NCI-H446 treated with DMSO at 0.1 percent for 48 hours (cell line): ENCODE measurements at places on chromosomes 12 and 14.
A peak's percentile ranks its signal among the peaks of the same experiment; 100 is the strongest.

- DNase-seq: no peak
These were observed 21.6 kb upstream of the TMEM229B start for GRCh38 chr14:67510121-67510520.

- no peak for DNase-seq
These were observed 71.6 kb downstream of the PDE6H start for GRCh38 chr12:15044471-15044870.

GRCh38 chr12:109432431-109432830 lies 44.7 kb downstream of the KCTD10 start:
- DNase-seq: no peak

- DNase-seq: no peak
These were observed at the start of gene KIF5A for GRCh38 chr12:57549909-57550640. Gene KIF5A, plus strand, starts transcription at chr12:57550044. Its CDS starts 228 bp downstream, at chr12:57550272.

- DNase-seq: no peak
These were observed 77.4 kb downstream of the KIF26A start for GRCh38 chr14:104215706-104216334.

GRCh38 chr14:68148276-68148675 lies 328.7 kb downstream of the RAD51B start:
- no peak for DNase-seq

- DNase-seq: no peak
These were observed 1.1 kb upstream of the HDAC7 start for GRCh38 chr12:47820631-47821345.

DNA sequence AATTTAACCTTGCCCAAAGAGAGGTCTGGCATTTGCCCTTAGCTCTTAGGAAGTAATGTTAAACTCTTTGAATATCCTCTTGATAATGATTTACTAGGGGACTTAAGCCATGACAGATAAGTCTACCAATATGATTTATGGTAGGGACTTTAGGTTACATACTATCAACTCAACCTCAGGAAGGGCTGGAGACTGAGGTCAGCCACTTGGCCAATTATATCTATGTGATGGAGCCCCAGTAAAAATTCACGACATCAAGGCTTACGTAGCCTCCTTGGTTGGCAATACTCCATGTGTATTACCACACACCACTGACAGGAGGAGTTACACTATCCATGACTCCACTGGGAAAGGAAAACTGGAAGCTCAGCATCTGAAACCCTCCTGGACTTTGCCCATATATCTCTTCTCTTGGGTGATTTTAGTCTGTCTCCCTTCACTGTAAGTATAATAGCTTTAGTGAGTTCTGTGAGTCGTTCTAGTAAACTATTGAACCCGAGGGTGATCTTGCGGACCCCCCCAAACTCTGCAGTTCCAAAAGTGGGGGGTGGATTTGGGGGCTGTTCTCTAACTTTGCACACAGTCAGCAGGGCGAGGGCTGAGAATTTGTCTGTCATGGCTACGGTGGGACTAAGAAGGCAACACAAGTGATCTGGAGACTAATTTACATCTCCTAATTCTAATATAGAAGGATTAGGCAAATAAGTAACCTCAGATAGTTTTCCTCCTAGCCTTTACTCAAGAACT lies 62.3 kb downstream of the R3HDM2 start:
- no peak for DNase-seq

GRCh38 chr12:120276734-120277133 lies 11.2 kb upstream of the PXN start:
- no peak for DNase-seq

DNA sequence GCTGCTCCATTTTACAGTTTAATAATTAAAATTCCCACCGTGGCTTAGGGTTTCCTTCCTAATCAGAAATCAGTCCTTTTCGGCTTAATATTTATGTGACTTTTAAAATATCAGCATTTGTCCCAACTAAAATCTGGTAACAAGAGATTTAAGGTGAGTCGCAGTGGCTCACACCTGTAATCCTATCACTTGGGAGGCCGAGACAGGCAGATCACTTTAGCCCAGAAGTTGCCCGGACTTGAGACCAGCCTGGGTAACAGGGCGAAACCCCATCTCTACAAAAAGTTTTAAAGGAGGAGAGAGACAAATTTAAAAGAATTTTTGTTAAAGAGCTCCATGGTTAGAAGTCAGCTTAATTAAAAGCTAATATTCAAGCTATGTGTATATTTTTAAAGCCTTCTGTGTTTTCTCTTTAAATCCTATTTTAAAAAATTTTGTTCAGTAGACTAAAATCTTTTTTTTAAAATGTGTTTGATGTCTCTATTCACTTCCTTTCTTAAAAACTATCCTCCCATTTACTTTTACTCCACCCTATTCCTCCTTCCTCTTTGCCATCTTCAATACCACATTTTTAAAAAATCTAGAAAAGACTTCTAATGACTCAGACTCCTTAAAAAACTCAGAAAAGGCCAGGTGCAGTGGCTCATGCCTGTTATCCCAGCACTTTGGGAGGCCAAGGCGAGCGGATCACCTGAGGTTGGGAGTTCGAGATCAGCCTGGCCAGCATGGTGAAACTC lies 3.8 kb upstream of the TAC3 start:
- no peak for DNase-seq

DNA sequence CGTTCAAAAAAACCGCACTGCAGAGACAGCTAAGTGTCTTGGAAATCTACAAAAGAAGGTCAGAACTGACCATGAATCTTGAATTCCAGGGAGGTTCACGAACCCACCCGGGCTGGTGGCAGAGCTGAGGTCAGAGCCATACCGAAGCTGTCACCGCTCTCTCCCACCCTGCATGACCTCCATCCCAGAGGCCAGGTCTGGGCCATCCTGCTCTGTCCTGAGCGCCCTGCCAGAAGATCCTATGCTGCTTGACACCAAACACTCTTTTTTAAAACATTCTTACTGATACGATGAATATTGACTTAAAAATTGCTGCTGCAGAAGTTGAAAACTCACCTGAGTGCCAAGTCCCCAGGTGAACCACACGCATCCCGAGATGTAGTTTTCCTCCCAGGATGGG lies 329.1 kb upstream of the FKBP4 start:
- DNase-seq: no peak

- no peak for DNase-seq
These were observed 88.1 kb downstream of the ITPR2 start for GRCh38 chr12:26744697-26745440.

DNA sequence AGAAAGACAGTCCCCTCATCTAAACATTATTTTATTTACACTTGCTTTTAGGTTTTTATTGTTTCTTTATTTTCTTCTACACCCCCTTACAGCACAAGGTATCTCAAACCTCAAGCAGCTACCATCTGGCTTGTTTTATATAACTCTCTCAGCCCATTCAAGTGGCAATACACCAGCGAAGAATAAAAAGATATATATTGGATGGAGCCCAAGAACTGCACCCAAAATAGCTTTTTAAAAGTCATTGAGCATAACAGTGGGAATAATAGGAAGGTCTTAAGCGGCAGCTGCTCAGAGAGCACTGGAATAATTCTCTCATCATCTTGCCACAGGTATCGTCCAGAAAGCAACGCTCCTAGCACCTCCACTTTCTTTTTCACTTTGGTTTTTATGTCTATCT lies 322.5 kb downstream of the SYT1 start:
- DNase-seq: peak; percentile 84

DNA sequence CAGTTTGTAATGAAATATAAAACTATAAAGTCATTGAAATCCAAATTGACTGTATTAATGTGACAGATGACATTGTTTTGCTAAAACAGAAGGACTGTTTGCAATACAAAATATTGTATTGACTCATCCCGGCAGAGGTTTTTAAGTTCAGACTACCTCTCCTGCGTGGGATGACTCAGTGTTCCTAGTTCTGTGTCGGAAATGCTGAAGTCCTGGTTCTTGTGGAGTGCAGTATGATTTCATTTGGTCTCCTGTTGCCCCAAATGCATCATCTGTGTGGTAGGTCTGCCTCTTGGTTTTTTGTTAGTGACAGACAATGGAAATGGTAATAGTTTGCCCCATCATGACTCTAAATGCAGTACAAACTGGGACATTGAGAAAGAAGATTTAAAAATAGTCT lies 27.8 kb downstream of the PELI2 start:
- DNase-seq: no peak

DNA sequence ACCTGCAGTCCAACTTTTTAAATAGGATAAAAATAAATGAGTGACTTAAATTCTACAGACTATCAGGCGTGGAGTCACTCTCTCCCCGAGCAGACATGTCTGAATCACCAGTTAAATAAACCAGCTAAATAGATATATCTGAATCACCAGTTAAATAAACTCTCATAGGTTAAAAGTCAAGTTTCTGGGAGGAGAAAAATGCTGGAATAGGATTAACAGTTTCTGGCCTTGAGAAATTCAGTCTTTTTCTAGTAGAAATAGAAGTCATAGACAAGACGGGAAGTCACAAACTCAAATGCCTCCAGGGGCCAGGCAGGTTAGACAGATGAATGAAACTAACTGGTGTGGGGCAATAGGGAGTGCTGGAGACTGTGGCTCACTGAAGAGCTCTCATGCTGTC lies 258.6 kb upstream of the TMEM132C start:
- DNase-seq: no peak

DNA sequence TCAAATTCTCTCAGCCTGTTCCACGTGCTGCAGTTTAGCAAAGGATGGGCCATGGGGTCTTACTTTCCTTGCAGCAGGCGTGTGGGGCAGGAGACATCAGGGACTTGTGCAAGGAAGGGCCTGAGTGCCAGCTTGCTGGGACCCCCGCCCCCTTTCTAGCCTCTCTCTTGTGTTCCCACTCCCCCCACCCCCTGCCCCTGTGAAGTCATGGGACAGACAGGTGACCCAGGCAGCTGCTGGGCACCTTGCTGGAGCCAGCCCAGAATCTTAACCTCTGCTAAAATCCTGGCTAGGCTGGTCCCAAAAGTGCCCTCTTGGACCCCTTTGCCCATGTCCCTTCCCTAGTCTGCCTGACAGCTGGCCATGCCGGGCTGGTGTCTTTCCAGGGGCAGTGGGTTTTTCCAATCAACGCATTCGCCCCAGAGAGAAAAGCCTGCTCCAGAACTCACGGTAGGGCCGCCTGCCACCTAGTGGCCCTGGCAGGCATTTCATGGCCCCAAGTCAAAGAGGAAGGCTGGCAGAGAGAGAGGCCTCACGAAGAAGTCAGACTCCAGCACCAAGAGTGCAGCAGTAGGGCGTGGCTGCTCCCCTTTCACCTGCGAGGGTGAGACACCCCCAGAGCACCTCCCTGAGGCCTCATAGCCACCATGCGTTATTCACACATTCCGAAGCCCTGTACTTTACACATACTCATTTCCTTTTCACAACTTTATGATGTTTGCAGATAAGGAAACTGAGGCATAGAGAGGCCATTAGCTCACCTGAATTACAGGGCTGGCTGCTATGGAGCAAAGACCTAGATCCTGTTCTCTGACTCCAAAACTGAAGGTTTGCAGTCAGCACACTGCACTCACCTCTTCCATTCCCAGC lies 67.4 kb downstream of the LGMN start:
- peak; percentile 7 for DNase-seq

- no peak for DNase-seq
These were observed 174.0 kb downstream of the SLC2A13 start for GRCh38 chr12:39931857-39932256.

GRCh38 chr12:106956048-106956578 lies 406 bp downstream of the TMEM263 start:
- DNase-seq: no peak

DNA sequence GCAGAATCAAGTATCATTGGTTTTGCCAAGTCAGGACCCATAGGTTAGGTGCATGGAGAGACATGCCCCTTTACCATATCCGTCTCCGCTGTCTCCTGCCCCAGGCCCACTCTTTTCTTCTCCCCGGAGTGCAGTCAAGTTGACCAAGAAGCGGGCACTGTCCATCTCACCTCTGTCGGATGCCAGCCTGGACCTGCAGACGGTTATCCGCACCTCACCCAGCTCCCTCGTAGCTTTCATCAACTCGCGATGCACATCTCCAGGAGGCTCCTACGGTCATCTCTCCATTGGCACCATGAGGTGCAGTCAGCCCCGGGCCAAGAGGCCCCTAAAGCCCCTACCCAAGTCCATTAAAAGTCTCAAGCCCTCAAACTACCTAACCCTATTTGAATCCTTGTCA lies 5.0 kb downstream of the GLI1 start:
- DNase-seq: no peak

DNA sequence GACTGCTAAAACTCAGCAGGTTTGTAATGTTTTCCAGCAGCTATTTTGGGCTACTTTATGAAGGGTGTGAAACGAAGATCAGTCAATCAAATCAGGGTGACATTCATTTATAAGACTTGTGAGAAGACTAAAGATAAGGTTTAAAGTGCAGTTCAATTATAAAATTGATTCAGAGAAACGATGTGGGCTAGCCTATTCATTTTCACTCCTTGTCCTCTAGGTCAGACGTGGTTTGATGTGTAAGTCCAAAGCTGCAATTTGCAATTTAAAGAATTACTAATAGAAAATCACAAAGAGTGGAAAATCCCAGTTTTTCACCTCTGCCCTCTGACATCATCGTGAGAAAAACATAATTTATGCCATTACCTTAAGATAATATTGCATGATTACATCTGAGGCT lies 243.5 kb upstream of the NOVA1 start:
- no peak for DNase-seq

DNA sequence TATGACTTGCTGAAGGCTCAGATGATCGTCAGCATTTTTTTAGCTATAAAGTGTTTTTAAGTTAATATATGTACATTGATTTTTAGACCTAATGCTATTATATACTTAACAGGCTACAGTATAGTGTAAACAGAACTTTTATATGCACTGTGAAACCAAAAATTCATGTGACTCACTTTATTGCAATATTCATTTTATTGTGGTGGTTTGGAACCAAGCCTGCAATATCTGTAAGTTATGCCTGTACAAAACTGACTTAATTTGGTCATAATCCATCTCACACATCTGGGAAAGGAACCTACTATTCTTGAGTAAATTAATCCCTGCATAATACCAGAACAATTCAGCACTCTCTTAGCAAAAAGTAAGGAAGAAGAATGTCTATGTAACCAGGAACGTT lies 390.7 kb downstream of the SYT1 start:
- DNase-seq: no peak

DNA sequence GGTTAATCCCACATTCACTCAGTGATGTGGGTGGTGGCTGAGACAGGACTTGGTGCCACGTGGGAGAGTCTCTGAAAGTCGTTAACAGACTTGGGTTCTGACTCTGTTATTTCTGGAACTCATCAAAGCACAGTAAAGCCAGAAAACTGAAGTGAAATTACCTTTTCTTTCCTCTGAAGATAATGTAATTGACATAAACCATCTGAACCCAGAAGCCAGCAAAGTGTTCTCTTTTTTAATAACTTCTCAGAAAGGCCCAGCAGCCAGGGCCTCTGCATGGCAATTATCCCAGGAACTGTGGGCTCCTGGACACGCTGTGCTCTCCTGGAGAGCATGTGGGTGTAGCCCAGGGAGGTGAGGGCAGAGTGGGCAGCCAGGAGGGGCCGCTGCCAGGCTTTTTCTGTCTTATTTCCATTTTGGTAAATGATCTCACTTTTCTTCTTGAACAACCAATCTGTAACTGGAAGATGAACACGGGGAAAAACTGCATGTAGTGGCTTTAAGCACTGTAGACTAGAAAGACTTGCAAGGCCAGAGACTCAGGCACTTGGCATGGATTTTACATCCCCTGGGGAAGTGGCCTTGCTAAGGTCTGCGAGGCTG lies 444.1 kb upstream of the TMEM132C start:
- peak; percentile 53 for DNase-seq
